ENCODE measurements at places on chromosomes 7 and 10. TPM values are rescaled to one million over a fixed set of nuclear protein-coding genes. Genes with fewer than 3 reads are reported as not detected.

- no peak overlapping the region for H3K4me3 ChIP-seq
- H3K36me3 ChIP-seq = no peaks in the 10 kb centered on the region
- no peaks in the 10 kb centered on the region for H3K27me3 ChIP-seq
- DNase-seq = no peak
- H3K27ac ChIP-seq = no peak overlapping the region
These were observed 7.6 kb downstream of the TMEM130 start for GRCh38 chr7:98862203-98862602.

GRCh38 chr7:138666385-138666784 is 34.8 kb downstream of the SVOPL start:
- no peak overlapping the region for H3K4me3 ChIP-seq
- H3K36me3 ChIP-seq = no peaks in the 10 kb centered on the region
- no peak for DNase-seq
- H3K27me3 ChIP-seq = no peaks in the 10 kb centered on the region
- H3K4me1 ChIP-seq = peaks cover 10% of the 10 kb centered on the region

DNA sequence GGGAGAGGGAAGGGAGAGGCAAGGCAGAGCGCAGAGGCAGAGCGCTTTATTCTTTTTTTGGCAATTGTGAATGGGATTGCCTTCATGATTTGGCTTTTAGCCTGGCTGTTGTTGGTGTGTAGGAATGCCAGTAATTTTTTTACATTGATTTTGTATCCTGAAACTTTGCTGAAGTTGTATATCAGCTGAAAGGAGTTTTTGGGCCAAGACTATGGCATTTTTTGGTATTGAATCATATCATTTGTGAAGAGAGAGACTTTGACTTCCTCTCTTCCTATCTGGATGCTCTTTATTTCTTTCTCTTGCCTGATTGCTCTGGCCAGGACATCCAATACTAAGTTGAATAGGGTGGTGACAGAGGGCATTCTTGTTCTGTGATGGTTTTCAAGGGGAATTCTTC is 291.3 kb downstream of the REEP3 start:
- H3K27me3 ChIP-seq = no peaks in the 10 kb centered on the region
- no peak overlapping the region for H3K27ac ChIP-seq
- H3K4me3 ChIP-seq = no peak overlapping the region
- H3K4me1 ChIP-seq = no peaks in the 10 kb centered on the region

DNA sequence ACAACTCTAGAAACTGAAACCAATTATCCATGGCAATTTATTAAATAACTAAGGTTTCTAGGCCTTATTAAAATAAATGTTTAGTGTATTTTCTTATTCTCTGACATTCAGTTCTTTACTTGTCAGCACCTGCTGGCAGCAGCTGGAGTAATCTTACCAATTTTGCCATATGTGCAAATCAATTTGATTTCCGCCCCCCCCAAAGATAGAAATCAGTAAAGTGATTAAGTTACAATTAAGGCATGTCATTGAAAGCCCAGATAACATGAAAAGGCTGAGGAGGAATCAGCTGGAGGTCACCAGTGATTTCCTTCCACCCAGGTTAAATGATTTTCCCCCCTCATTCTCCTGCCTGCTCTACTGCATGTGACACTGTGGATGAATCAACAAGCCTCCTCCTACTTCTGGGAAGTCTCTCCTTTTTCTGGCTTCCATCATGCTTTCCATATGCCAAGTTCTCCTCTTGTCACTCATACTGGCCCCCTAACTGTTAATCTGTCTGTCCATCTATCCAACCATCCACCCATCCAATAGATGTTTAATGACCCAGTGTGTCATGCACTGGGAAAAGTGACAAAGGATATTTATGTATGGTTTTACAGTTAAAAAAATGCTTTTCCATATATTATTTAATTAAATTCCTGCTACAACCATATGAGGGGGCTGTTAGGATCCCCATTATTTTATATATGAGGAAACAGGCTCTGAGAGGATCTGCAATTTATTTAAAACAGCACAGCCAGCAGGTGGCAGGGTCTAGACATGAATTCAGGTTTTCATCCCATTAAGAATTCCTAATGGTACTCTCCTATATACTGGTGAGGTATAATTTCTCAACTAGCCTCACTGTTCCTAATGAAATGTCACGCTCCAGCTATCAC is 116.5 kb downstream of the ATXN7L1 start:
- H3K36me3 ChIP-seq = no peaks in the 10 kb centered on the region
- no peak overlapping the region for H3K4me3 ChIP-seq

DNA sequence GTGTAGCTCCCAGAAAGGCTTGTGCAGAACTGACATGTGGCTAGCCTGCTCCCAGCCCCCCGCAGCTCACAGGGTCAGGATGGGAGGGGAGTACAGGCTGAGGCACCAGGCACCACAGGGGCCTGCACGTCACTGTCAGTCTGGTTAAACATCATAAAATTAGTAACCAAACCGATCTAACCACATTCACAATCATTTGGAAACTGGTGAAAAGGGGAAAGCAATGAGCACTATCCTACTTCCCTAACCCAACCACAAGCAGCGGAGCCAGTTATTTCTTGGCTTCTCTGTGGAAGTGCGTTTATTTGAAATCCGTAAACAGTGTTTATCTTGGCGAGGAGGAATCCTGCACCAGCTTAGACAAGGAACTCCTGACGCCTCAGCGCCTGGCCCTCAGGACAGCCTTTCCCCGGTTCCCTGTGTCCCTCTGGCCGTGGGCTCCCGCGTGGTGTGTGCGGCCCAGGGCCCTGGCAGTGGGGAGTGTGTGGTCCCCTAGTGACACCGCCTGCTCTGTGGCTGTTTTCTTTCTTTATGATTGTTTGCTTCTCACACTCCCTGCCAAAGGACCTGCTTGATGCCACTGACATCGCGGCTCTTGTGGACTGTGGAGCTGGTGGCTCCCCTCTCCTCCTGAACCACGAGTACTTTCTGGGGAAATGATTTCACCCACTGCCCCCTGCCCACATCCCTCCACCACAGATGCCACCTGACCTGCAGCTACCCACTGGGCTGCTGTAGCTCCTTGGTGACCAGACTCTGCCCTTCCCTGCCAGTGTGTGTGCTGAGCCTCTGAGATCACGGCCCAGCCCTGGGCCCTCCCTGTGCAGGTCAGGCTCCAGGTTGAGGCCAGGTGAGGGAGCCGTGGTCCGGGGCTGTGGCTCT is 38.0 kb downstream of the INPP5A start:
- H3K27ac ChIP-seq = peak overlapping the region; percentile 50
- no peak overlapping the region for H3K4me3 ChIP-seq
- peaks cover 80% of the 10 kb centered on the region for H3K4me1 ChIP-seq
- H3K36me3 ChIP-seq = no peaks in the 10 kb centered on the region

DNA sequence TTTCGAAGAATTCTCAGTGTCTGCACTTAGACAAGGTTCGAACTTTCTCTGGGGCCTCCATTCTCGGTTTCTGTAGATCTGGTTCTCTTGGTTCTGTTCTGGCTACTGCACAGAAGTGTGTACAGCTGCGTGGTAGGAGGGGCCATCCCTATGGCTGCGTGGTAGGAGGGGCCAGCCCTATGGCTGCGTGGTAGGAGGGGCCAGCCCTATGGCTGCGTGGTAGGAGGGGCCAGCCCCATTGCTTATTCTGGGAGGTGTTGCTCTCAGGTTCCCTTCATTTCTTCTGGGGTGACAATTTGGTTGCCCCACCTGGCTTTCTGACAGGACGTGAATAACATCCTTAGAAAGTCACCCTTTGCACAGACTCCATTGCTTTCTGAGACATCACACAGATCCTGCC is 65.2 kb upstream of the CHST15 start:
- H3K4me3 ChIP-seq = no peak overlapping the region
- H3K4me1 ChIP-seq = peaks cover 16% of the 10 kb centered on the region
- no peak overlapping the region for H3K27ac ChIP-seq
- DNase-seq = no peak
- H3K27me3 ChIP-seq = no peaks in the 10 kb centered on the region

DNA sequence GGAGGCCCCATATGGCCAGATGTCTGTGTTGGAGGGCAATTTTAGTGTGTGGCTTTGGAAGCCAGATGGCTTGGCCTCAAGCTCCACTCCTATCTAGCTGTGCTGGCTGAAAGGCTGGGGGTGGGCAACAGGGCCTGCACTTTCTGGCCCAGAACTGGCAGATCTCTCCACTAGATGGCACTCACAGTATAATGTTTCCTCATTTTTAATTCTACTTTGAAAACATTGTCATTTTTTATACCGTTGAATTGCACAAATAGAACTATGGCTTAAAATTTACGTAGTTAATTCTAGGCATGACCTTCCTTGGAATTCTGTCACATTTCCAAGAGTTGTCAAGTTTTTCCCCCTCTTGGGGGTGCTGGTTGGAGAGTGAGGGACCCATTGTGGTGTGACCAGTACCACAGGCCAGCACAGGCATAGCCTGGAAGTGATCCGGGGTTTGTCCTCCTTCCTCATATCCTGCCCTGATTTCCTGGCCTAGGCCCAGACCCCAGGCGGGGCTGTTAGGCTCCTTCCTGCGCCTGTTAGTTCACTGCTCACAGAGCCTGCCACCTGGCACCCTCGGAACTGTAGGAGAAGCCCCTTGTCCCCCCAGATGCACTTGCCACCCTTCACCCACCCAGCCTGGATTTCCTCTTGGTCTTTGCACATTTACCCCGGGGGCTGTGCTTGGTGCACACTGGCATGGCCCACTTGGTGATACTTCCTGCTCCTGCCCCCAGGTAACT is 52.8 kb downstream of the ARHGAP22 start:
- H3K27ac ChIP-seq = no peak overlapping the region
- no peaks in the 10 kb centered on the region for H3K4me1 ChIP-seq
- H3K4me3 ChIP-seq = no peak overlapping the region
- no peaks in the 10 kb centered on the region for H3K36me3 ChIP-seq
- DNase-seq = peak; percentile 84
- H3K27me3 ChIP-seq = no peaks in the 10 kb centered on the region

- H3K27ac ChIP-seq = no peak overlapping the region
- no peaks in the 10 kb centered on the region for H3K4me1 ChIP-seq
- no peak for DNase-seq
- no peaks in the 10 kb centered on the region for H3K27me3 ChIP-seq
These were observed 72.2 kb downstream of the CH25H start for GRCh38 chr10:89134963-89135362.

DNA sequence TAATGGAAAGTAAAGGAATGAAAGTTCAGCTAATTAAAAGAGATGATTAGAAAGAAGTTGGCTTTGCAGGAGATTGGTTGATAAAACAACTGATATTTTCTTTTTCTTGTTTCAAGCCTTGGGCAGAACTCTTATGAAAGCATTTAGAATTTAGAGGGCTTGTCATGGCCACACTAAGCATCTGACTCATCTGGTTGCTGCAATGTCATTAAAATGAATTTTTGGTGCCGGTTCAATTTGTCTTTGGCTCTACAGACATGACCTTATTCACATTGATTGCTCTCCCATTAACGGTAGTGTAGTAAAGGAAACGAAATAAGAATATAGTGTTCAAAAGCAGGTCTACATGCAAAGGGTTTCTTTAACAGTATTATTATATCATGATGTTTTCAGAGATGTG is 1012.4 kb upstream of the C7orf33 start:
- no peaks in the 10 kb centered on the region for H3K4me1 ChIP-seq
- no peaks in the 10 kb centered on the region for H3K36me3 ChIP-seq
- H3K27ac ChIP-seq = no peak overlapping the region
- H3K27me3 ChIP-seq = no peaks in the 10 kb centered on the region

GRCh38 chr7:3245721-3246120 is 55.3 kb upstream of the SDK1 start:
- no peak overlapping the region for H3K4me3 ChIP-seq
- H3K27me3 ChIP-seq = no peaks in the 10 kb centered on the region
- peak; percentile 56 for DNase-seq
- H3K27ac ChIP-seq = peak overlapping the region; percentile 0

GRCh38 chr7:5375925-5376324 is 47.7 kb downstream of the TNRC18 start:
- H3K4me1 ChIP-seq = peaks cover 49% of the 10 kb centered on the region
- no peak overlapping the region for H3K4me3 ChIP-seq
- H3K27me3 ChIP-seq = no peaks in the 10 kb centered on the region
- no peak for DNase-seq
- no peak overlapping the region for H3K27ac ChIP-seq

DNA sequence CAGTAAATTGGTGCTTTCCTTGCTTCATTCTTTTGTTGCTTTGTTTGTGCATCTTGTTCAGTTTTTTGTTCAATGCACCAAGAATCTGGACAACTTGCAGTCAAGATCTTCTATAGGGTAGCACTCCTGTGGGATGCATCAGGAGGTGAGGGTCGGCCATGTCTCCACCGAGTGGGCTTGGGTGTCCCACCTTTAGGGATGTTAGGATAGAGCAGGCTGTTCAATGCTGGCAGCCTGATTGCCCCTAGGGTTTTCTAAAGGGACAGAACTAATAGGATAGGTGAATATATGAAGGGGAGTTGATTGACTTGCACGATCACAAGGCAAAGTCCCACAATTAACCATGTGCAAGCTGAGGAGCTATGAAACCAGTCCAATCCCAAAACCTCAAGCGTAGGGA is 109.9 kb downstream of the GLRX3 start:
- no peak overlapping the region for H3K27ac ChIP-seq
- DNase-seq = no peak
- no peaks in the 10 kb centered on the region for H3K27me3 ChIP-seq
- H3K4me3 ChIP-seq = no peak overlapping the region
- no peaks in the 10 kb centered on the region for H3K36me3 ChIP-seq
- no peaks in the 10 kb centered on the region for H3K4me1 ChIP-seq

DNA sequence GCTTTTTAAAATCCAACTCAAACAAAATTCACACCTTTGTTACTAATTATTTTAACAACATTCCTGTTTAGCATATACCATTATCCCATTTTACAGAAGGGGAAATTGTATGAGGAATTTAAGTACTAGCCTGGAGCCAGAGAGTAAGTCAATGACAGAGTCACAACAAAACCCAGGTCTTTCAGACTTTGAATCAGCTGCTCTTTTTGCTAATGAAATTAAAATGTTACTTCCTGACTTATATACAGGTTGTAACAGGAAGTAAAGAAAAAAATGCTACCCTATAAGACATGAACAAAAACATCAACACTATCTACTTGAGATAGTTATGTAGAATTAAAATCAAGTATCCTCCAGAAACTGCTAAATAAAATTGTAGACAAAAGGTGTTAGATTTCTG is 82.6 kb upstream of the ASAH2 start:
- H3K4me1 ChIP-seq = no peaks in the 10 kb centered on the region
- no peaks in the 10 kb centered on the region for H3K36me3 ChIP-seq
- H3K27me3 ChIP-seq = no peaks in the 10 kb centered on the region
- no peak overlapping the region for H3K4me3 ChIP-seq
- no peak for DNase-seq

DNA sequence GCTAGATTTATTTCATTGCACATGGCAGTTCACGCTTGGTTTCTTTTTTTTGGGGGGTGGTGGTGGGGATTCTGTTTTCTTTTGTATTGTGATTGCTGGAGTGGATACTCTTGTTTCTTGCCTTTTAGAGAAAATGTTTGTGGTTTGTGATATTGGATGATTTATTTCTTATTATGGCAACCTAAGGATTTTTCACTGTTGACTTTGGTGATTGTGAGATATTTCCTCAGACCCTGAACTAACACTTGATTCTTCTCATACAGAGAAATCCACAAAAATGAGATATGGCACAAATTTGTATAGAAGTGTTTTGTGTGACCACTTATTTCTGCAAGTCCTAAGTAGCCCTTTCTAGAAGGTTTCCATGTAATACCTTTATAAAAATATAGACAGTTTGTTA is 871.1 kb downstream of the LRMDA start:
- H3K27me3 ChIP-seq = no peaks in the 10 kb centered on the region
- no peaks in the 10 kb centered on the region for H3K4me1 ChIP-seq
- H3K36me3 ChIP-seq = no peaks in the 10 kb centered on the region
- H3K4me3 ChIP-seq = no peak overlapping the region
- DNase-seq = no peak

- peak overlapping the region; percentile 44 for H3K4me3 ChIP-seq
- H3K4me1 ChIP-seq = peaks cover 87% of the 10 kb centered on the region
- H3K36me3 ChIP-seq = no peaks in the 10 kb centered on the region
- no peaks in the 10 kb centered on the region for H3K27me3 ChIP-seq
These were observed 178.3 kb upstream of the KLF14 start for GRCh38 chr7:130912082-130912861.

SLC39A12 gene
- total RNA-seq = not detected

AKR1D1 gene
- total RNA-seq = not detected

SORCS3 gene
- total RNA-seq = 0.25 TPM

GPER1 gene
- 8.3 TPM for total RNA-seq

MRPL43 gene
- 85.4 TPM for total RNA-seq

PPRC1 gene
- 29.5 TPM for total RNA-seq

Measured in vagina (tissue), 2 donors.